Vagina (tissue), 2 donors: ENCODE measurements at places on chromosomes 7 and 10.

DNA sequence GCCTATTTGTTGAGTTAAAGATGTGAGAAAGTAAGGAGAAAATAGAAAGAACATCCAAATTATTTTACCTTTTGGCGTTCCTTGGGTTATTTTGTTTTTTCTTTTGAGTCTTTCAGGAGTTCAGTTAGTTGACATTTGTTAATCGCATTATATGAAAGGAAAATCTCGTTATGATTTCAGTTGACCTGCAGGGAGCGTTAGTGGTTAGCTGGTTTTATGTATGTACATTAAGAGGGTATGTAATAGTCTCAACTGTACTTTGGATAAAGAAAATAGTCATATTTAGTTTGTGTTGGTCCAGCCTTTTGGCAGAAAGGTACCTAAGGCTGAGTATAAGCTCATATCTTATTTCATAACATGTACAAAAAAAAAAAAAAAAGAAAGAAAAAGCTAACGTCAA, 4.0 kb downstream of the BMPER start:
- no peak for DNase-seq

GRCh38 chr7:7146837-7147236, 35.5 kb upstream of the C1GALT1 start:
- no peak for DNase-seq

GRCh38 chr7:128358233-128358632, 3.3 kb downstream of the PRRT4 start:
- peak; percentile 22 for DNase-seq

- DNase-seq, result no peak
Observed at GRCh38 chr10:11242443-11243387, 225.0 kb downstream of the CELF2 start.

- no peak for DNase-seq
Observed at GRCh38 chr10:99832439-99832838, 50.0 kb downstream of the ABCC2 start.

- DNase-seq, result no peak
Observed at GRCh38 chr7:6403907-6404306, 43.8 kb downstream of the DAGLB start.

DNA sequence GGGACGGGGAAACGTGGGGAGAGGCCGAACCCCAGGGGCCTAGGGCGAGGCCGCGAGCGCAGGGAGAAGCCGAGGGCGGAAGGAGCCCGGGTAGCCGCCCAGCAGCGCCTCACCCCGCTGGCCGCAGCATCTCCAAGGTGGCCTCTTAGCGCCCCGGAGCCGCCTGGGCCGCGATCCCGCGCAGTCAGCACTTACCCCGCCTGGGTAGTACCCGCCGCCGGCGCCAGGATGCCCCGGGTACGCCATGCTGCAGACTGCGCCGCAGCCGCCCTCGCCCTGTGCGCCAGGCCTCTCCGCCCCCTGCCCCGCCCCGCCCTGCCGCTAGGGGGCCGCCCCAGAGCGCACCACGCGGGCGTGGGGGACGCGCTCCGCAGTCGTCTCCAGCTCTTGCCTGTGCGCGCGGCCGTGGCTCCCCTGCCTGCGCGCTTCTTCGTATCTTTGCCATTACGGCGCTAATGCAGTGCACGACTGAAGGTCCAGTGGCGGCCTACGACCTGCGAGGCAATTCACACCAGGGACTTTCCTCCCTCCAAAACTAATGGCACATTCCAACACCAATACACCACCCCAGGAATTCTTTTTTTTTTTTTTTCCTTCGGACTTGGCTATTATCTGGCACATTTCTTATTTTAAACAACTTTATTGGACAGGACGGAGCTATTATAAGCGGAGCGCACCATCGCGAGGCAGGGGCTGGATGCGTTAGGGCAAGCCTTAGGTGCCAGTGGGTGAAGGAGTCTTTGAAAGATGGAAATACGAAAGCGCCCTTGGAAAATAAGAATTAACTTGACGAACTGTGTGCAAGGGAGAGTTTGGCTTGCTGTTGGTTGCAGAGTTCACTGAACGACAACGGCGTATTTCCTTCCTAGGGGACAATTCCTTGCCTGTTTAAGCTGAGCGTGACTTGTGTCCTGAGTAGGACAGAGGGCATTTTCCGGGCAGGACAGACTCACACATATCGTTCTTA, at the start of gene SRI:
SRI (minus strand) TSS at position 258 of the 967 bp plus-strand sequence; CDS start at position 246, 12 bp downstream.
- DNase-seq, result no peak

DNA sequence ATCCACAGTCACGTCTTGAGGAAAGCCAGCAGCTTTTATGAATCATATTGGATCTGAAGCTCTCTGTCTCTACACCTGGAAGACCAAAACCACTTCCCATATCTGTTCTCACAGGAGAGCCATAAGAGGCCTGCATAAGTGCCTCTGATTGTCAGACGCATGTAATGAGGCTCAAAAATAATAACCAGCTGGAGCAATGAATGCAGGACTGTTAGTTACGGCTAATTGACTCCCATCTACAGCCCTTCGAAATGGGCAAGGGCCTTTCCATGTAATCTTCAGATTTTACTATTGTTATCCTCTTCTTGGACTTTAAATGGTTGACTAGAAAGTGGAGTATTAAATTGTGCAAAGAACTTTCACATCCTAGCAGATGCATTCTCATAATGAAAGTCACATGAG, 4.4 kb upstream of the SEMA3C start:
- no peak for DNase-seq

- DNase-seq, result no peak
Observed at GRCh38 chr10:124478515-124478914, 16.9 kb downstream of the LHPP start.

GRCh38 chr10:110514848-110515247, 17.1 kb downstream of the DUSP5 start:
- DNase-seq, result no peak

DNA sequence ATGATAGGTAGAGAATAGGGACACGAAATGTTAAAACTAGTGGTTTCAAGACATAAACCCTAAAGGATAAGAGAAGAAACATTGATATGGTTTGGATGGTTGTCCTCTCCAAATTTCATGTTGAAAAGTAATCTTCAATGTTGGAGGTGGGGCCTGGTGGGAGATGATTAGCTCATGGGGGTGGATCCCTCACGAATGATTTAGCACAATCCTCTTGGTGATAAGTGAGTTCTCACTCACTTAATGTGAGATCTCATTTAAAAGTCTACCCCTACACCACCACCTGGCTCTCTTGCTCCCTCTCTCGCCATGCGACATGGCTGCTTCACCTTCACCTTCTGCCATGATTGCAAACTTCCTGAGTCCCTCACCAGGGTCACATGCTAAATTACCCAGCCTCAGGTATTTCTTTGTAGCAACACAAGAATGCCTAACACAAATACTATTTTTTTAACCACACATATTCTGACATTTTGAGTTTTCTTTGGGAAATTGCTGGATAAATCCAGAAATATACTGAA, 242.4 kb upstream of the PHF14 start:
- DNase-seq, result no peak

DNA sequence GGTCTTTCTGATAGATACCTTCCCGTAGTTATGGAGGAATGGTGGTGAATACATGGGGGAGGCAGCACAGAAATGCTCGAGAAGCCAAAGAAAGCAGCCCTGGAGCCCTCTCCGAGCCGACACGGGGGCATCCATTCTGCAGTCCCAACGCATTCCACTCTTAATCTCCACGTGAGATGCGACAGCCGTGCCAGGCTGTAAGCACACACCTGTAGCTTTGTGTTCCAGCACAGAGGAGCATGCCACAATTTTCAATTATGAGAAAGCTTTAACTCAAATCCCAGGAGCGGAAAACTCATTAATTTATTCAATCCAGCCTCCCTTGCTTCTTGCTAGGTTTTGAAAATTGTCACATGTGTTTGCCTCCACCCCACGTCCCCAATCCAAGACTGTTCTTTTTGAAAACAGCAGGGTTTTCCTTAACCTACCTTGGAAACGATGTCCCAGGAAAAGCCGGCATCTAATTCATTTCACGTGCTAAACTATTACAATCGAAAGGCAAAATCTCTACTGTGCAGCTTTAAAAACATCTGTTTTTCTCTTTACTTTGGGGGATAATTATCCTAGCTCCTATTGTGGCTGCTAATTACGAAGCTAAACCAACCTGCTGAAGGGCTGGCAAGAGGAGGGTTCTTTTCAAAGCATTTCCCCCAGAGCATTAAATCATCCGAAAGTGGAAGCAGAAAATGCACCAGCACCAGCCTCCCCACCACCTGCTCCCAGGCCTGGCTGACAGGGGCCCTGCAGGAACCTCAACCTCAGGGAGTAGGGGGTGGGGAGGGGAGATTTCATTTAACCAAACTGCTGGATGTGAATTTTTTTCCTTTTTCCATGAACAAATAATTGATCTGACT, 56.0 kb upstream of the CHST15 start:
- DNase-seq, result no peak

- no peak for DNase-seq
Observed at GRCh38 chr7:123323689-123324088, 123.9 kb upstream of the SLC13A1 start.

GRCh38 chr10:31625566-31625965, 303.1 kb downstream of the ARHGAP12 start:
- no peak for DNase-seq

GRCh38 chr10:29279779-29280487, 8.9 kb upstream of the LYZL1 start:
- DNase-seq, result no peak

- DNase-seq, result no peak
Observed at GRCh38 chr10:71035511-71036296, 147.3 kb upstream of the PCBD1 start.

DNA sequence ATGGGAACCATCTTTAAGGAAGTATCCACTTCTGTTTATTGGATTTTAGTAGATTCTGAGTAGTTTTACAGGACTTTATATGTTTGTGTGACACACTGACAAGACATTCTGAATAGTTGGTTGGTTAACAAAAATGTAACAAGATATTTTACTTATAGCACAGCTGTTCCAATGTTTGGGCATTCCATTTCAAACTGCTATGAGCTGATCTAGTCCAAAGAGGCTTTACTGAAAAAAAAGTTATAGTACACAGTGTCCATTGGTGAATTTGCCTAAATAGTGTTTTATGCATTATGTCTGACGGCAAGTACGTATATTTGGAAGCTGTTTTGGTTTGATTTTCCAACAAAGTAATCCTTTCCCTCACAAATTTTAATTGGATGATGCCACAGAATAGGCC, 99.1 kb downstream of the SAMD9 start:
- DNase-seq, result no peak

DNA sequence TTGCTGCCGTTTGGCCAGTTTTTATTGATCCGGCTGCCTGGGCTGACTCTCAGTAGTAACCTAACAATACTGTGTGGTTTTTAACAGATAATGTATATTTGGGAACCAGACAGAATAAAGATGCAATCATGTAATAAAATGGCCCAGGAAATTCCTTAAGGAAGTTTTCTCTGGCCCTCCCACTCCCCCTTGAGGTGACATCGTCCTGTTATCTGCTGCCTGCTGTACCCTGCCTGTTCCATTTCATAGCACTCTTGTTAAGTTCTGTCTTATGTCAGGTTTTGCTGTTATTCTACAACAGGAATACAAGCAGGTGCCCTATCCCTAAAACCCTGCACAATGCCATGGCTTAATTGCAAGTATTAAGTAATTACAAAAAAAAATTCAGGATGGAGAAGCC, 12.5 kb downstream of the ITGB8 start:
- no peak for DNase-seq

DNA sequence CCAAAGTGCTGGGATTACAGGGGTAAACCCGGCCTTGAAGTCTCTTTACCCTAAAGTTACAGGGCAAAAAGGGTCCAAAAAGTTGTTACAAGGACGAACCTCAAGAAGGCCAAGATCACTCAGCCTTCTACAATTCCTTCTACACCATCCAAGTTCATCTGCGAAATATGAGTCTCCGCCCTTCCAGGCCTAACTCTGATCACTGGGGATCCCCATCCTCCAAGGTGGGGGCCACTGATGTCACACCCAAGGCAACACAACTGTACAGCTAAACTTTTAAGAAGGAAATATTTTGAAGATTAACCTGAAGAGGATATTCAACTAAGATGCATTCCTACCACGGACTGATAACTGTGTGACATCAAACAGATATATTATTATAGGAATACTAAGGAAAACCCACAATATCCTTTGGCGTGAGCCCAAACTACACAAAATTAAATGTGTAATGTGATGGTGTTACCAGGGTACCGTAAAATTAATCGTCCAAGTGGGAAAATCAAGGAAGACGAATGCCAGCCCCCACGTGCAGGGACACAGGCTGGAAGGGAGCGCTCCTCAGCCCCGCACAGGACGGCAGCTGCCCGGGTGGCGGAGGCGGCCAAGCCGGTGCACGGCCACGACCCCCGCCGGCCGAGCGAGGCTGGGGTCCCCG, 1.0 kb downstream of the PAXIP1 start:
- no peak for DNase-seq

- DNase-seq, result no peak
Observed at GRCh38 chr10:50293513-50294313, 42.4 kb upstream of the ASAH2 start.

DNA sequence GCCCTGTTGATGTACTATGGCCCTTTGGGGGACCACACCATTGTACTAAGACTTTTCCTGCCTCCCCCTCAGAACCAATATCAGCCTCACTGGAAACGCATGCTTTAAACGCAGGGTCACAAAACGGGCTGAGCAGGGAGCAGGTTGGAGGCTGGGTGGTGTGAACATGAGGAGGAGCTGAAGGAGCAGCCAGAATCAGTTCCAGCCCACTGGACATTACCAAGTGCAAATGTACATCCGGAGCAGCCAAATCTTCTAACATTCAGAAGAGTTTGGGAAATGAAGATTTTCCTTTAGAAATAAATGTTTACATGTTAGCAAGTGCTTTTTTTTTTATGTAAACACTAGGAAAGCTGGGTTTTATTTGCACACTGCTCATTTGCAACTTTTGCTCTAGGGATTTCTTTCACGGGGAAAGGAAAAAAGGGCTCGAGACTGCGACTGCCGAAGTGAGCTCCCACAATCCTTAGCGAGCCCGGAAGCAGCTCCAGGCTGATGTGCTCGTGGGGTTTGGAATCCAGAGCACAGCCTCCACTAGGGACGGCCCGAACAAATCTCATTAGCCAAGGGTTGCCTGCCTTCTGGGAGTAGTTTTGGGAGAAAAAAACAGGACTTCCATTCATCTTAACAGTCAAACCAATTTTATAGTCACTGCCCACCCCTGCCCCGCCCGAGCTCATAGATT, 108.0 kb upstream of the YAE1 start:
- no peak for DNase-seq

GRCh38 chr10:74827694-74828093, 1.3 kb downstream of the KAT6B start:
- DNase-seq, result no peak

DNA sequence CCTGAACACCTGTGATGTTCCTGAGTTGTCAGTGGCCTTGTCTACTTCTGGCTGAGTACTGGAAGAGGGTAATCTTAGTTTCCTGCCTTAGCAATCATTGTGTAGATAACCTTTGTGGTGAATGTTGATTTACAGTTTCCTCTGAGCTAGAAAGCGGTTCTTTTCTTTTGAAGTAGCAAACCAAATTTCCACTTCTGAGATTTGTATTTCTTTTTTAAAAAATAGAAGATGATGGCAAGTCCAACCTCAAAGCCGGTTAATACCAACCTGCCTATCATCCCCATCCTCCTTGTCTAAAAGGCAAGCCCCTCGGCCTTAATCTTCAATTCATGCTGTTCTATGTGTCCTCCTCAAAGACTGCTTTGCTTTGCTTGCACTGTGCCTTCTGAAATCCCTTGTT, 12.5 kb upstream of the PALS2 start:
- no peak for DNase-seq

- DNase-seq, result no peak
Observed at GRCh38 chr7:38429057-38429456, 155.6 kb upstream of the TARP start.
